ENCODE measurements at places on chromosomes 7 and 10.

- no peak for DNase-seq
These were observed 18.9 kb downstream of the TWIST1 start for GRCh38 chr7:19098510-19098909.

GRCh38 chr10:118850418-118851061, 95.8 kb upstream of the CACUL1 start:
- DNase-seq, result peak; percentile 66

GRCh38 chr10:31034098-31034909, 2.6 kb upstream of the ZNF438 start:
- DNase-seq, result no peak

DNA sequence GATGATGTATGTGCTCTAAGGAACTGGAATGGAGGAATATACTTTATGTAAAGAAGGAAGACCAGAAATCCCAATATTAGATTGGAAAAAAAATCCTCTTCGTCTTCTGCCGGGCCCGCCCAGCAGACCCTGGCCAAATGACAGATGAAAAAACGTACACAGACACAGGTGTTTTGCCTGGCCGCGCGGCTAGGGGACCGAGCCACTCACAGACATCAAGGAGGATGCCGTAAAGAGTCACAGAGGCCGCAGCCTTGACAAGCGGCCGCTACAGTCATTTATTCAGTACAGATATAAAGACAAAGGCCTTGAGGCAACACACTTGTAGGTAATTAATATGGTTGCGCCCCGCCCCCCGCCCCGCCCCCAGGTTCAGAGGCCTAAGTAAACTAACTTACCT, 594.1 kb downstream of the GRM8 start:
- DNase-seq, result no peak

DNA sequence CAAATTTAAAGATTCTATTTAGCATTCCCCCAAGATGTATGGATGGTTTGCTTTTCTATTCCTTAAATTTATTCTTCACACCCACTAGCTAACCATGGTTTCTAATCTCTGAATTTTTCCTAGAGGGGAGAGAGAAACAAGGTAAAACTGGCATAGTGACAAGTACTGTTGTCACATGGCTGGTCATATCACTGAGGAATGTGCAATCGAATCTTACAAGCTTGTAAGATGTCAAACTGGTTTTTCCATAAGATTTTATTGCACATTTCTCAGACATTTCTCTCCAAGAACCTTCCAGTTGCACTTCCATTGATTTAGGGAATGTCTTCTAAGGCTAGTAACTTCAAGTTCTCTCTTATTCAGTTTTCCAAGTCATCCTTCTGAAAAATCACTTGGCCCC, 89.8 kb downstream of the MBL2 start:
- DNase-seq, result no peak

Data from DND-41 (cell line).